ENCODE measurements at places on chromosomes 5 and 9.
A peak's percentile ranks its signal among the peaks of the same experiment; 100 is the strongest.

DNA sequence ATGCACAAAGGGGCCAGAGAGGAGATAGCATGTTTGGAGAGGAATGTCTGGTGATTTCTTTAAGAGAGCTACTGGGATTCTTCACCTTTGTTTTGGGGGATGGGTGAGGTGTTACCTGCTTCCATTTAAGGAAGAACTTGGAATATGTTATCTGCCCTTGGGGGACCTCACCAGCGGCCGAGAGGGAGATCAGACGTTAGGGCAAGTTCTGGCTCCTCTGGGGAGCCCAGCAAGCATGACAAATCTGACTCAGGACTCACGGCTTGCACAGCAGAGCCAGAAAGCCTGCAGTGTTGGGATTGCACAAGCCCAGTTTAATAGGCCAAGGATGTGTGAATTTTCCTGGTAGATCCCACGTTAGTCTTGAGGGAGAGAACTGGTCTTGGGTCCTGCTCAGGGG lies 40.3 kb downstream of the SLC28A3 start:
- DNase-seq, result no peak

- DNase-seq, result no peak
Observed at GRCh38 chr5:54854883-54855581, 130.4 kb downstream of the ESM1 start.

DNA sequence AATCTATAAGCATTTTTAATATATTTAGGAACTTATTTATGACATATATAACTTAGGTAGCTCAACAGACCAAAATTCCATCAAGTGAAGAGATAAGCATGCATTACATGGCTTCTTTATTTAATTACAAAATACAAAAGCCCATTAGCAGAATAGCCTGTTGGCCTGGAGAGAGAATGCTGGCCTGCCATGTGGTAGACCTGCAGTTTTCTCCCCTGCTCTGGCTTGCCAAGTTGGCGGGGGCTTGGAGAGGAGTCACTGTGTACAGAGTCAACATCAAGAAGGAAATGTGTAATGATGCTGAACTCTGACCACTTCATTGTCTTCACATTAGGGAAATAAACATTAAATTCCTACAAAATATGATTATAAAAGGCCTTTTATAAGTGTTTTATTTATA lies 69.8 kb upstream of the CNTLN start:
- DNase-seq, result no peak

DNA sequence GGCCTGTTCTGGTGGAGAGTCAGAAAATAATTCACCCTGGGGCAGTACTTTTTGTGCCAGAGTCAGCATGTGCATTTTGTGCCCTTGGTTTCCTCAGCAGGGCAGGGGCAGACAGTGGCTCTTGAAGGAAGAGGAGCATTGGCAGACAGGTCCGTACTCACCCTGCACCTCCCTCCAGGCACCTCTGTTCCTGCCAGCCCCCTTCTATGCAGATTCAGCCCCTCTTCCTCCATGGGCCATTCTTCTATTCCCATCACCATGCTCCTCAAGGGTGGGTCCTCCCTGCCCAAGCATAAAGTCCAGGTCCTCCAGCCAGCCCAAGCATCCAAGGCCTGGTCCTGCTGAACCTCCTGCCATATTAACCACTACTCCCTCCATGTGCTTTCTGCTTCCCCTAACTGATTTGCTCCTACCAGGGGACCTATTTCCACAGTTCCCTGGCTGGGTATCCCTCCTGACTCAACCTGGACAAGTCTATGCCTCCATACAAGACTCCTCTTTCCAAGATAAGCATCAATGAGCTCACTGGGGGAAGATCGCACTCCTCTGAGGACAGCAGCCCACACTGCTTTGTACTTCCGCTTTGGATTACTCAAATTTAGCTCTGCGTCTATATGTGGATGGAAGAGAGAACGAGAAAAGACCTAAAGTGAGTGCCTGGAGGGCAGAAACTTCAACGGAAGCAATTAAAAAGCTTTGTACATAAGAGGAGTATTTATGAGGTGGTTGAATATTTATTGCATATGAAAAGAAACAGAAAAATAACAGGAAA lies 9.3 kb upstream of the ACSL6 start:
- DNase-seq, result no peak

- DNase-seq, result no peak
Observed at GRCh38 chr5:28397502-28397941, 1359.1 kb upstream of the CDH9 start.

GRCh38 chr5:125700380-125700861 lies 722.8 kb upstream of the GRAMD2B start:
- DNase-seq, result peak; percentile 4

GRCh38 chr9:7376833-7377232 lies 422.7 kb downstream of the DMAC1 start:
- no peak for DNase-seq

GRCh38 chr9:129006328-129007034 lies 21.6 kb downstream of the SH3GLB2 start:
- peak; percentile 76 for DNase-seq

DNA sequence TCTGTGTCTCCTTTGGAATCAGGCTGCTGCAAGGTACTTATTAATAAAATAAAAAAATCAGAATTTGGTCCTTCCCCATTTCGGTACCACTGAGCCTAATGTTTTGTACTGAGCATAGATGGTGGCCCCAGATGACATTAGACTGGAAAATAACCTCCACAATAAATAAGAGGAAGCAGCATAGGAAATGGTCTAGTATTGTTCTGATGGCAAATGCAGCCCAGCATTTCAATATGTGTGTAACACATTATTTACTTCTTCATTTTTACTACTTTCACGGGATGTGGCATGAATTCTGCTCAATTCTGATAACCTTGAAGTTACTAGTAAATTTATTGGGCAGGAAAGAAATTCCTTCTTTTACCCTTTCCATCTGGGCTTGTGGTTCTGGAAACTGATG lies 295.6 kb downstream of the ADGRV1 start:
- peak; percentile 21 for DNase-seq

GRCh38 chr9:73157811-73158210 lies 6.1 kb downstream of the ANXA1 start:
- no peak for DNase-seq
